ENCODE measurements at places on chromosomes 7 and 10.

- no peak for DNase-seq
Measured at GRCh38 chr10:13079776-13080050, 20.2 kb upstream of the OPTN start.

- no peak for DNase-seq
Measured at GRCh38 chr7:95737828-95738505, 34.4 kb upstream of the DYNC1I1 start.

DNA sequence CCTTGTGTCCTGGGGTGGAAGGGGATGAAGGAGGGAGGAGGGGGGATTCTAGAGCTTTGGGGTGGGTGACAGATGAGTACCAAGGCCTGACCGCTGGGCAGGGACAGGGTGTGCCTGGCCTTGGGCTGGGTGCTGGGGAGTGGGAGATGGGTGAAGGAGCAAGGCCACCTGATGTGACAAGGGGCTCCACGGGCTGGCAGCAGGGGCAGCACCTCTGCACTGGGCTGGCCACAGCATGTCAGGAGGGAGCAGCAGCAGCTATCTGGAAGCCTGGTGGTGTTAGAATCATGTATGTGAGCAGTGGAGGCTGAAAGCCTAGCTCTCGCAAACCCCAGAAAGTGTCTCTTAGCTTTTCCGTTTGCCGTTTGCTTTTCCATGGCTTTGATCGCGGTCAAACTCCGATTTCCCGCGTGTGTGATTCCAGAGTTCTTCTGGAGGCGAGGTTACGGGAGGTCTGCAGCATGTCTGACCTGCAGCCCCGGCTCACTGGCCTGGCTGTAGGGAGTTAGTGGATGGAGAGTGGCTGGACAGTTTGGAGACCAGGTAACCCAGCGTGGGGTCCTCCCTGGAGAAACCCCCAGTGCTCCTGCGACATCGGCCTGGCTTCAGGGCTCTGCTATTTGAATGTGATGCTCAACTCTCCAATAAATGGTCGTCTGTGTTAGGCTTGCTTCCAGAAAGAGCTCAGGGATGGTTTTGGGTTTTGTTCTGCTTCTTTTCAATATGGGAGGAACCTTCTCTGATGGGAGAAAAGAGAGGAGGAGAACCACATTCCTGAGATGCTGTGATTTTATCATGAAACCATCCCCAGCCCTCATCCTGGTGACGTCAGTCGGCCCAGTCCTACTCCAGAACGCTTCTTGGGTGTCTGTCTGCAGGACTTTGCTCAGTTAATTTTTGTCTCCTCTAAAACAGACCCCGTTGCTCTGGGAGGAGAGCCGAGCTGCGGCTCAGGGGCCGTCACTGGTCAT, 105.5 kb downstream of the CUX1 start:
- DNase-seq = no peak

- DNase-seq = no peak
Measured at GRCh38 chr10:116716381-116716780, 26.0 kb downstream of the HSPA12A start.

GRCh38 chr10:78406648-78407008, 373.0 kb downstream of the RPS24 start:
- DNase-seq = no peak

DNA sequence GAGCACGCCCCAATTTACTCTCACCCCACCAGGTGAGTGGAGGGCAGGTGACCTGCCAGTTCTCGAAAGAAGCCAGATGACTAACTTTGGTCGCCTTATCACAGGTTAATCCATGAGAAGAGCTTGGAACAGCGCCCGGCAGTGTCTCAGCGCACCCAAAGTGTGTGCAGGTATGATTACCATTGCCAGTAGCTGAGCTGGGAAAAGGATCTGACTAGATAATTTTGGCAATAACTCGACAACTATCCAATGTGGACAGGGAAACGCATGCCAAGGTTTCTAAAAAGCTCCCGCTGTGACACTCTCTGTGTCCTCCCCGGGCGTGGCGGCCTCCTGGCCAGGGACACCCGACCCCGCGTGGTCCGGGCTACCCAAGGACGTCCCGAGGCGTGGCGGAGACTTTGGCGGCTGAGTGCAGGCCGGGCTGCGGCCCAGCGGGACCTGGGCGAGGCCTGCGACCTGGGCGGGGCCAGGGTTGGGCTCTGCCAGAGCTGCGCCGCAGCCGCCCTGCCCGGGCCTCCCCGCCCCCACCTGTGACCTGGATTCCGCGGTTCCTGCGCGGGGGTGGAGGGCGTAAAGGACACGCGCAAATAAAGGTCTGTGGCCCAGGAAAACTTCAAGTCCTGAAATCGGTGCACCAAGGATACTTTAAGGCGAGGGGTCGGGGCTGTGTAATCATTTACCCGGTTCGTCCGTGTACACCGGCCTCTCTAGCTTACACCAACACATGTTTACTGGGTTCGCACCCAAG, 13.7 kb upstream of the WAPL start:
- peak; percentile 40 for DNase-seq

- no peak for DNase-seq
Measured at GRCh38 chr7:130960208-130960988, 226.4 kb upstream of the KLF14 start.

- DNase-seq = no peak
Measured at GRCh38 chr7:156106107-156106426, 293.8 kb upstream of the SHH start.

DNA sequence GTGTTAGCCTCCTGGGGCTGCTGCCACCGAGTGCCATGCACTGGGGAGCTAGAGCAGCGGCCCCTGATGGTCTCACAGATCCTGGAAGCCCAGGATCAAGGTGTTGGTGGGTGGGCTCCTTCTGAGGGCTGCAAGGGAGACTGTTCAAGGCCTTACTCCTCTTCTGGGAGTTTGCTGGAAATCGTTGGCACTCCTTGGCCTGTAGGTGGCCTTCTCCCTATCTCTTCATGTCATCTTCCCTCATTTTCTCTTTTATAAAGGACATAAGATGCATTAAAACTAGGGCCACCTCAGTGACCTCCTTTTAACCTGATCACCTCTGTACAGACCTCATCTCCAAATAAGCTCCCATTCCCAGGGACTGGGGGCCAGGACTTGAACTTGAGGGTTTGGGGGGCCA, 27.0 kb upstream of the ZNF862 start:
- DNase-seq = no peak

DNA sequence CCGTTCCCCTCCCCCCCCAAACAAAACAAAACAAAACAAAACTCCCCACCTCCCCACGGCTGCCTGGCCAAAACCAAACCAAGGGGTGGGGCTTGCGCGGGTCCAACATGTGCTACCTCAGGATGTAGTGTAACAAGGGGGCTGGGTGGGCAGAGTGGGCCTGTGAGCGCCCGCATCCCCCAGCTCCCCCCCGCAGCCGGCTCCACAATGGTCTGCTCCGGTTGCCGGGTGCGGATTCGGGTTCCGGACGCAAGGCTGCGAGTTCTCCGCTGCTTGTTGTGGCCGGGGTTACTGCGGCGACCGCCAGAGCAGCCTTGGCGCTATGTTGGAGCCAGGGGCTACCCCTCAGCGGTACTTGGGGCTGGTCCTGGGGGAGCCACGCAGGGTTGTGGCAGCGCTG, 4.9 kb downstream of the C10orf143 start:
- DNase-seq = no peak
